Umbilical cord (tissue), 2 donors: ENCODE measurements at places on chromosomes 7 and 10. TPM values are rescaled to one million over a fixed set of nuclear protein-coding genes. Genes with fewer than 3 reads are reported as not detected.

The CLDN3 gene
- total RNA-seq: 0.72 TPM

The ZNF25 gene
- total RNA-seq: 33.2 TPM

The REEP3 gene
- total RNA-seq: 81.9 TPM

The CTNNA3 gene
- total RNA-seq: 32.7 TPM

The COBL gene
- total RNA-seq: 5.3 TPM

The PPP1R3A gene
- total RNA-seq: 5.5 TPM

The EPHA1 gene
- 0.48 TPM for total RNA-seq

The CFTR gene
- total RNA-seq: 6.3 TPM

The AKR1B15 gene
- total RNA-seq: 0.48 TPM

The IGFBP3 gene
- 734 TPM for total RNA-seq

The GPC2 gene
- 0.72 TPM for total RNA-seq

The NEBL gene
- 30.6 TPM for total RNA-seq

The NUDT13 gene
- total RNA-seq: 8.4 TPM
